ENCODE measurements at places on chromosomes 6 and 20.

GRCh38 chr6:24901698-24902328 is 33.9 kb downstream of the RIPOR2 start:
- no peak for DNase-seq

DNA sequence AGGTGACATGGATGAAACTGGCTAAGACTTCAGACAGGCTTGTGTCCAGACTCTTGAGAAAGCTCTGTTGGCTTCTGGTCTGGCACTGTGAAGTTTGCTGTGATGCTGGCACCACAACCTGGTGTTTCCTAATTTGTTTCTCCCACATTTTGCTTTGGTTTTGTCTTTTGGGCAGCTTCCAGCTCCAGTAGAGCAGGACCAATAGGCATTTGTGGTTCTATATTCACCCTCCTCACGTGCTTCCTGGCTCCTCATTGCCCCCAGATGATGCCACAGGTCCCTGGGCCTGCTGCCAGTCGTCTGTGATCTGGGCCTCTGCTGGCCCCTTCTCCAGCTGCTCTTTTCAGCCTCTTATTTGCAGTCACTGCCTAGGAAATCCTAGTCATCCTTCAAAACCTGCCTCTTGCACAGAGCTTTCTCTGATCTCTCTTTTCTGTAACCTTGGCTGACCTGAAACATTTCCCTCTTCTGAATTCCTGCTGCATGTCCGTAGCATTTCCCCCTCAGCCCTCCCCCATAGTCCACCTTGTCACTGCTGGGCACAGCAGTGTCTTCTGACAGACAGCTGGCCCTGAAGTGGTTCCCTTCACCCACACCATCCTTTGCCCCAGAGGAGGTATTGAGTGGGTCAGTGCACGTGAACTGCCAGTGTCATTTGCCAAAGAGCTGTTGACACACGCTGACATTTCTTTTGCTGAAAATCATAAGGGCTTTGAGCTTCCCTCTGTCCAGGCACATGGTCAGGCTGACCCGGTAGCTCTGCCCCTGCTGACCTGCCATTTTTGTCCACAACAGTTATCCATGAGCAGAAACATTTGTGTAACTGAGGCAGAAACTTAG is 63.0 kb downstream of the PTPN1 start:
- no peak for DNase-seq

DNA sequence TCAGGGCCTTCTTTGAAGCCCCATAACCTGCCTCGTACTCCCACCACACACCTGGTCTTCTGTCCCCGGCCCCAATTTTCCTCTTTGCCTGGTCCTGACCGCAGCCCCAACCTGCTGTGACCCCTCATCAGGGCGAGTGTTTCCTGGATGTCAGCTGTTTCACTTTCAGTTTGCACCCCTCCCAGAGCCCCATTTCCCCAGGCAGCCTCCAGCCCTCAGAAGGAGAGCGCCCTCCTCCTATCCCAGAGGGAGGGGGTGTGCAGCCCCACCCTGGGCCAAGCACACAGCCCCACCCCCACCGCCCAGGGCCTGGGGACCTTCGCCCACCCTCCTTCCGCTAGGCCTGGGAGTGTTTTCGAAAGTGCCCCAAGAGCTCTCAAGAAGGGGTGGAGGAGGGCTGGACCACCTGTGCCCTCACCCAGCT is 1.5 kb downstream of the BAK1 start:
- DNase-seq: peak; percentile 30

- DNase-seq: no peak
These were observed 113.7 kb downstream of the FAM217A start for GRCh38 chr6:3965071-3965718.

GRCh38 chr6:42938428-42938796 is 9.1 kb downstream of the CNPY3 start:
- DNase-seq: no peak

DNA sequence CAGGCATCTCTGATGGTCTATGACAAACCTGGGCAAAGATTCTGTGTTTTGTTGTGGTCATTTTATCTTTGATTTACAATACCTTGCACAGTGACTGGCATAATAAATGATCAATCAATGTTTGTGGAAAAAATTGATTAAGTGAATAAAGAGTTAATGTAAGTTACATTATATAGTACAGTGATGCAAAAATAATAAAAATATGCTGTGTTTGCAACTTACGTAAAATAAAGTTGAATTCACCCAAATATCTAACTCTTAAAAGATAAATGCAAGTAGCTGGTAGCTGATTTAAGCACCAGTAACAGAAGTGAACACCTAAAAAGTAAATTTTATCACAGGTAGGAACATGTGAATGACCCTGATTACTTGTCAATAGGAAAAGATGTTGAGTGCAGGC is 176.0 kb upstream of the THEMIS start:
- no peak for DNase-seq

GRCh38 chr6:5541751-5542432 is 280.6 kb downstream of the FARS2 start:
- DNase-seq: no peak

- DNase-seq: no peak
These were observed 150.7 kb downstream of the FRK start for GRCh38 chr6:115909923-115910546.

Data from activated CD4-positive, alpha-beta T cell treated with anti-CD3 and anti-CD28 coated beads, Interleukin-2, amount 50 U/mL, for 4 hours (primary cell).